Activated CD8-positive, alpha-beta memory T cell treated with anti-CD3 and anti-CD28 coated beads, Interleukin-2, amount 50 U/mL, for 48 hours (primary cell): ENCODE measurements at places on chromosomes 12 and 14.

GRCh38 chr12:120119271-120119973 is 2.9 kb upstream of the RAB35 start:
- DNase-seq: no peak

DNA sequence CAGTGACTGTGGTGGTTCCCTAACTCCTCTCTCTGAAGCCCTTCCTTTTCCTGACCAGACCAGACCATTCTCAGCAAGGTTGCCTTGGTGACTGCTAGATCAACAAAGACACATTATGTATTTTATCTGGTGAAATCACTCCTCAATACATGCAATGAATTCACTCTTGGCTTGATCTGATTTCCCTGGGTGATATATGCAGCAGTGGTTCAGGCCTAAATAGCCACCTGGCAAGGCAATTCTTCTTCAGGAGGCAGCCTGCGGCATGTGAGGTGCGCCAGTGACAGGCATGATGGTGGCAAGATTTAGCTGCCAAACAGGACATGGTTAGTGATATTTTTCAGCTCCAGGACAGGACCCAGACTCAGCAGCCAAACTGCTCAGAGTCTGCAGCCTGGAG is 350.3 kb upstream of the CCDC196 start:
- DNase-seq: no peak

DNA sequence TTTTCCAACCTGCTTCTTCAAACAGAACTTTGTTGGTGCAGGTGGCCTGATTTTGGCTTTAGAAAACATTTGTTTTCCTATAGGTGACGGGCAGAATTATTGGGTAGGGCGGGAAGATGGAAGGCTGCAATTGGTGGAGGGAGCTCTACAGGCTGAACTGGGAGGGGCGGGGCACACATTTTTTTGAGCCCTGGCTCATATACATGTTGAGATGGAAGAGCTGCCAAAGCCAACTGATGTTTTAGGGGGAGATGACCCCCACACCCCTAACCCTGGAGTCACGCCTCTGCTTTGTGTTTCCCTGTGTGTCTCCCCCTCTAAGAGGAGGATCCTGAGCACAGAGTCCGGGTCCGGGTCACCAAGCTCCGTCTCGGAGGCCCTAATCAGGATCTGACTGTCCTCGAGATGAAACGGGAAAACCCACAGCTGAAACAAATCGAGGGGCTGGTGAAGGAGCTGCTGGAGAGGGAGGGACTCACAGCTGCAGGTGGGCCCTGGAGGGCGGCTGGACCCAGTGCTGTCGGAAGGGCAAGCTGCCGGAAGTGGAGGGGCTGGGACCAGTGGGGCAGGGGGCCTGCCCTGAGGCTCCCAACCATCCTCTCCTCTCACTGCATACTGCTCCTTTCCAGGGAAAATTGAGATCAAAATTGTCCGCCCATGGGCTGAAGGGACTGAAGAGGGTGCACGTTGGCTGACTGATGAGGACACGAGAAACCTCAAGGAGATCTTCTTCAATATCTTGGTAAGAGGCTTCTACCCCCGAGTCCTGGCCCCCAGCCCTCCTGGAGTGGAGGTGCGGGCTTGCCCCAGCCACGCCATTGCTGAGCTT is 18.6 kb downstream of the AGAP2 start:
- DNase-seq: no peak

GRCh38 chr12:66860752-66861750 is 182.2 kb upstream of the GRIP1 start:
- DNase-seq: peak; percentile 77

DNA sequence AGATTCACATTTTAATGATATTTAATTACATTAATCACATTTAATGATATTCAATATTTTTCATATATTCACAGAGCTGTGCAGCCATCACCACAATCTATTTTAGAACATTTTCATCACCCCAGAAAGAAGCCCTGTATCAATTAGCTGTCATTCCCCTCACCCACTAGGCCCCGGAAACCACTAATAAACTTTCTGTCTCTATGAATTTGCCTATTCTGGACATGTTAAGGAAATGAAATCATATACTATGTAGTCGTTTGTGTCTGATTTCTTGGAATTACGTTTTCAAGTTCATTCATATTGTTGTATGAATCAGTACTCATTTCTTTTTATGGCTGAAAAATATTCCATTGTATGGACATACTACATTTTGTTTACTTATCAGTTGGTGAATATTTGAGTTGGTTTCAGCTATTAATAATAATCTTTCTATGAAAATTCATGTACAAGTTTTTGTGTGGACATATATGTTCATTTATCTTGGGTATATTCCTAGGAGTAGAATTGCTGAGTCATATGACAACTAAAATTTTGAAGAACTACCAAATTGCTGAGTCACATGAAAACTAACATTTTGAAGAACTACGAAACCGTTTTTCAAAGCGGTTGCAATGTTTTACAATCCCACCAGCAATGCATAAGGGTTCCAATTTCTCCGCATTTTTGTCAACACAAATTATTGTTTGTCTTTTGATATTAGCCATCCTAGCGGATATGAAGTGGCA is 11.7 kb upstream of the OTOGL start:
- DNase-seq: no peak

- DNase-seq: no peak
These were observed 125.8 kb downstream of the SLC38A4 start for GRCh38 chr12:46699986-46700385.

- no peak for DNase-seq
These were observed 90.2 kb upstream of the TMTC2 start for GRCh38 chr12:82596483-82596882.

GRCh38 chr12:109460538-109460937 is 16.6 kb downstream of the KCTD10 start:
- no peak for DNase-seq

DNA sequence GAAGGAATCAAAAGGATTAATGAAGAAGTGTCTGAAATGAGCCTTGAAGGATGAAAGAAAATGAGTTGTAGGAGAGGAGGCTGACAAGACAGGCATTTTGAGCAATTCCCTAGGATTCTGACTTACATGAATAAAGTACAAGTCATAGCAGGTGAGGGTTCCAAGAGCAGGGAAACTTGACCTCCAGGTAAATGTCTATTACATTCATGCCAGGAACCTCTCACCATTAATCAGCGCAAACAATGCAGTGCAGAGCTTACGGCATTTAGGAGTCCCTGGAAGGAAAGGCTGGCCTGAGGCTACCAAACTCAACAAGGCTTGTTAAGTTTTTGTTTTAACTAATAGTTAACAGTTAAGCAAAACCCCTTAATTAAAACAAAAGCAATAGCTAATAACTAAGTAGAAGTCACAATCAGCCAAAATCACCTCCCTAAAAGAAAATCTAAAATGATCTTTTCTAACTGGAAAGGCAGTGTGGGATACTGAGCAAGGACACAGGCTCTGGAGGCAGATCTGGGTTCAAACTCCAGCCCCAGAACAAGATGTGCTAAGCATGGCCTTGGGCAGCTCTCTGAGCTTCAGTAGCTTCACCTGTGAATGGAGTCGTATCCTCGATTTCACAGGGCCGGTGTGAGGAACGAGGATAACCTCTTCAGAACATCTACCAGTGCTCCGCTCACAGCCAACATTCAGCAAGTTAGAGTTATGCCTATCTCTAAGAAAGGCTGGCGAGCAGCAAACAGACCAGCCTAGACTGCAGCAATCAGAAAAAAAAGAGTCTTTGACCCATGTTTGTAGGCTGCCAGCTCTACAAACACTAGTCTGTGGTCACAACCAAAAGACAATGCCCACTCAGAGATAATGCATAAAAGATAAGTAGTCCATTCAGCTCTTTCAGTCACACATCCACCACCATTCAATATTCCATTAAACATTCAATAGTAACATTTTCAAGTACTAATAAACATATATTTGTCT is 16.9 kb downstream of the PPTC7 start:
- no peak for DNase-seq

DNA sequence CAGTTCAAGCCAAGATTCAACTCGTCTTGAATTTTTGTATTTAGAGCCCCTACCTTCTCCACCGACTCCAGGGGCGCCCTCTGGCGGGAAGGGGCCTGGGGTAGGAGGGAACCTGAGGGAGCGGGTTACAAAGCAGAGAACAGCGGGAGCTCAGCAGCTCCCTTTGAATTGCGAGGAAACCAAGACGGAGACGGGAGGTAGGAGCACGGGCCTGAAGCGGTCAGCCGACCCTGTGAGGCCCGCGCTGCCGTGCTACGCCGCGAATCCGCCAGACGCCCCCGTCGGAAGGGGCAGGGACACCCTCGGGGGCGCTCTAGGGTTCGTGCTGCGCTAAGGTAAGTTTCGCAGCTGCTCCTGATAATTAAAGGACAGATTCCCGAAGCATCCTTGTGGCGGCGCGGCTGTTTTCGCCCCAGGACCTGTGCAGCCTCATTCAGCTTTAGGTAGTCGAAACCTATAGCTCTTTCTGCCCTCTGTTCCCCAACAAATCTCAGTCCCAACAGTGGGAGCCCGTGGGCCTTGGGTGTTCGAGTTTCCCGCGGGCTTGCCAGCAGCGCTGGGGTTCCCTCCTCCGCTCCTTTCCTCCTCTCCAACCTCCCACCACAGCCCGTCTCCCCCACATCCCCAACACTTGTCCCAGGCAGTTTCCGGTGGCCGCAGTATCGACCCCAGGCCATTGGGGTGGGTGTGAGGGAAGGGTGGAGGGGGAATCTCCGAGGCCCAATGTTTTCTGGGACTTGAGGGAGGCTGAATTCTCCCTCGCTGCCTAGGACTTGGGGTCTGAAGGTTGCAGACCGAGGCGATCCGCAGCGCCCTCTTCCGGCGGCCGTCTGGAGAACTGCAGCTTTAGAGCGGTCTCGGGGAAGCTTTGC is 5.1 kb upstream of the NKX2-1 start:
- DNase-seq: peak; percentile 74

DNA sequence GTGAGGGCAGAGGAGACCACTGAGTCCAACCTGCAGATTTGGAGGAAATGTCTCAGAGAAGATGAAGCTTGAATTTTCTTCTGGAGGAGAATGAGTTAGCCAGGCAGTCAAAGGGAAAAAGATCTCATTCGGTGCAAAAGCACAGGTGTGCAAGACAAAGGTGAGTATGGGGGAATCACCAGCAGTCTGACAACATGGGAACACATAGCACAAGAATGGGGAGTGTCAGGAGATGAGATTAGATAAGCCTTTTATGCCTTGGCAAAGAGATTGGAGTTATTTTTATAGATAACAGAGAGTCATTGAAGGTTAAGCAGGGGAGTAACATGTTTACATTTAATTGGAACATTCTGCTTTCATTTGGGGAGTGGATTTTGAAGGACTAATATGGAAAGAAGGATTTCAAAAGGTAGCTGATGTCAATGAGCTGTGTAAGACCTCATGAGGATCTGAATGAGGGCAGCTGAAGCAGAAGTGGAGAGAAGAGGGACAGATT is 171.3 kb upstream of the NTF3 start:
- no peak for DNase-seq

DNA sequence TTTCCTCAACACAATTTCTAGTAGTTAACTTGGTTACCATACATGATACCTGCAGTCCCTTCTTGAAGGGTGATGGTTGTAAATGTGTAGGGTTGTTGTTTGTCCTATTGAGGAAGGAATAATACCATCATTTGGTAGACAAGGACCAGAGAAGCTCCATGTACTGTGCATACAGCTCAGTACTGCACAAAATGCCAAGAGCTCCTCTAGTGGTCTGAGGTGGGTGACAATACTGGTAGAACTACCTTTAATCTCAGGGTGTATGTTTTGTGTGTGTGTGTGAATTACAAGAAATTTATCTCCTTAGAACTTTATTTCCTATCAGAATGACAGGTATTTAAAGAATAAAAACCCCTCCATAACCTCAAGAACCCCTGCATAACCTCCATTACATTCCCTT is 575.3 kb downstream of the TMTC2 start:
- no peak for DNase-seq

GRCh38 chr14:67468378-67468730 is 20.2 kb downstream of the TMEM229B start:
- DNase-seq: no peak

GRCh38 chr12:110619534-110619953 is 5.6 kb downstream of the TCTN1 start:
- no peak for DNase-seq

- DNase-seq: no peak
These were observed 430.3 kb downstream of the NAV3 start for GRCh38 chr12:78260976-78261375.

DNA sequence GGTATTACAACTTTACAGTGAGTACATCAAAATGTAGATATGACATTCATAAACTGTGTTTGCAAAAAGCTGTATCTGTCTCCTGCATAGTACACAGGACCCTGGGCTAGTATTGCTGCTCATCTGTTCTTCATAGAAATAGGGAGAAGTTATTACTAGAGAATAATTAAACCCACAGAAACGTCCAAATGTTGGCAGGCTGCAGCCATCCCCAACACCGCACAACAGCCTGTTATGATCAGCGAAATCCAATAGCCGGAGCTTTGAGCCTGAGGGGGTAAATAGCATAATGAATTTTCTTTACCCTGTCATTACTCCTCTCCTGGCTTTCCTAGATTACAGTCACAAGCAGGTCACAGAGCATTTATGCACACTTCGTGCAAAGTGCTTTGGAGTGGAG is 178.0 kb downstream of the DACT1 start:
- DNase-seq: no peak

DNA sequence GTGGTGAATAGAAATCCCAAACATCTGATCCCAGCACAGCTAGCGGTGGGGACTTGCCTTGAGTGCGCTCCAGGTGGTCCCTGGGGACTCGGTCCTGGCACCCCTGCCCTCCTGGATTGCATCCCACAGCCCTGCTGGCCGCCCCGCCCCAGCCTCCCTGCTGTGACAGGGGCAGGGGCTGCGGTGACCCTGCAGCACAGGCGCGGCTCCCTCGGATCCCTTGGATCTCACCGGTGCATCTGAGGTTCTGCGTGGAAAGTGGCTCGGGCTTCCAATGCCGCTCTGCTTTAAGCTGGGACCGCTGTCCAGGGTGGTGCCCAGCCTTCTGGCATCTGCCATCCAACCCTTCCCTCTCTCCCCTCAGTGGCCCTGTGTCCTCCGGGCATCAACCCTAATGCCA is 16.0 kb downstream of the ANKRD9 start:
- no peak for DNase-seq

DNA sequence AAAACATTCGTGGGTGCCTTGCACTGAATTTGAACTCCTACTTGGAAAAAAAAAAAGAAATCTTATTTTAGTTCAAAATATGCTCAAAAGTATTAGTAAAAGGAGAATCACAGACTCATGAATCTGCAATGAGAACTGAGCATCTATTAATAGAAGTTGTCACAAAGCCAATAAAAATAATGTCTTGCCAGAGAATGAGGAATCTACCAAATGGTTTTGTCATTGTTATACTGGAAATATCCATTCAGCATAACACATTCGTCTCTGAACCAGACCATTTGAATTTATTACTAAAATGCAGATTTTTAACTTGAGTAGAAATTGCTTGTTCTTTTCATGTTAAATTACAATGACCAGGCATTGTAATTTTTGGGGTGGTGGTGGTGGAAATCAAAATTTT is 11.6 kb upstream of the PTPRB start:
- DNase-seq: no peak
